HEK293T (cell line): ENCODE measurements at places on chromosomes 2 and 18.
A peak's percentile ranks its signal among the peaks of the same experiment; 100 is the strongest.

- DNase-seq, result no peak
Observed at GRCh38 chr2:123434546-123435395, 590.3 kb upstream of the CNTNAP5 start.

DNA sequence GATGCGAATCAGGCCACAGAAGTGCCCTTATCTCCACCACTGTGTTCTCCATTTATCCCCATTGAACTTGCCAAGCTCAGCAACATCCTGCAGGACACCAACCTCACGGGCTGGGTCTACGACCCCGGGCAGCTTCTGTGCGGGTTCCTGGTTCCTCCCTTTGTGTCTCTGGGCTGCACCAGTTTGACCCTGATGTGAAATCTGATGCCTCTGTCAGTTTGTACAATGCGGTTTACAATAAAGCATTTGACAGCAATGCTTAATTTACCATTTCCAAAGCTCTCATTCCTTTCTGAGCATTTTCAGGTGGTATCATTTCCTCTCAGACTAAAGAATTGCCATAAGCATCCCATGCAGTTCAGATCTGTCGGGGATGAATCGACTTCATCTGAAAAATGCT, 3.3 kb upstream of the TMEM18 start:
- no peak for DNase-seq

DNA sequence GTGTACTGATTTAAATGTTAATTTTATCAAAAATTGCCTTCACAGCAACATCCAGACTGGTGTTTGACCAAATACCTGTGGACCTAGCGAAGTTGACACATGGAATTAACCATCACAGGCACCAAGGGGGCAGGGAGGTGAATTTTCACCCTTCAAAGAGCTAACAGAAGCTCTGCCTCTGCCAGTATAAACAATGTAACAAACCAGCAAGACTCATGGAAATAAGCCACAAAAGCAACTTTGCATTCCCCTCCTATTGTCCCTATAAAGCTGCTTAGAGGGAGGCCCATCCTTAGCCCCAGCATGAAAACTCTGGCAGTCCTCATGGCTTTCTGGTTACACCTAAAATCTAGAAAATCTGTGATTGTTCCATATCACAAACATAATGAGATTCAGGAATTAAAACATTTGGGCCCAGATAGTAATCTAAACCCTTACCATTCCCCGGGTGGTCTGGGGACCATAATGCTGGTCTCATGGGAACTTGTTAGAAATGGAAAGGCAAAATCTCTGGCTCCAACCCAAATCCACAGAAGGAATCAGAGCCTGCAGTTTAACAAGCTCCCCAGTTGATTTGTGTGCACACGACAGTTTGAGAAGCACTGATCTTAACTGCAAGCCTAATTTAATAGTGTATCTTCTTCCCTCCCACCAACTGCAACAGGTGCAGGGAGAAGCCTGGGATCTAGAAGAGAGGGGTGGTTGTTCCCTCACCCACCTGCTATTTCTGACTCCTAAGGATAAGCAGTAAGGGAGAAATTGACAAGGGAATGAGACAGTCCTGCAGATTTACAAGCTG, 23.1 kb downstream of the SERPINB11 start:
- DNase-seq, result no peak

DNA sequence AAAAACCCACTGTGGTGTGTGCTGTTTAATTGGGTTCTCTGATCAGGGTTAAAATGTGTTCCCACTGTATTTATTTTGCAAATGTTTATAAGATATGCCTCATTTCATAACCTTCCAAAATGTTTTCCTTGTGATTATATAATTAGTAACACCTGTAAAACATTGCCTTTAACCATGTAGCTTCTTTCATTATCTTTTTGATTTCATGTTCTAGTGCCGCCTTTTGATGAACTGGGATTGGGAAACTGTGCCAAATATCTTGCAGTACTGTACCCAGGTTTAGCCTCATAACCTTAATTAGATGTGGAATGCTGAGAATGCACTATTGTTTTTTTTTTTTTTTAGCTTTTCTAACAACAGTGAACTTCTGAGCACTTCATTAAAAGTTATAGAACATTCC, 96.9 kb downstream of the TANC1 start:
- DNase-seq, result no peak

DNA sequence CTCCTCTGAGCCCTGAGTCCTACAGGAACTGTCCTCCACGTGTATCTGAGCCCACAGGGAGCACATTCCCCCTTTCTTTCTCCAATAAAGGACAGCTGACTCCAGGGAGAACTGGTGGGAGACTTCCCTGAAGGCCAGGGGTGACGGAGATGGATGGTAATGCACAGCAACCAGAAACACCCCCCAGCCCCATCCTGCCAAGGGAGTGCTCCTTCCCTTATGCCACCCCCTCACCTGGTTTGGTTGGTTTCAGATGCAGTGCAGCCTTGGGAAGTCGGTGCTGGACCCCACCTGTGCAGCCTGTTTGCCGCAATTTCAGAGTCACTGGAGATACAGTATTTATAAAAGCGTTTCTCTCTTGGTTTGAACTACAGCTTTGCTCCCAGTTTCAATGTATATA, 24.0 kb downstream of the GPR55 start:
- no peak for DNase-seq

DNA sequence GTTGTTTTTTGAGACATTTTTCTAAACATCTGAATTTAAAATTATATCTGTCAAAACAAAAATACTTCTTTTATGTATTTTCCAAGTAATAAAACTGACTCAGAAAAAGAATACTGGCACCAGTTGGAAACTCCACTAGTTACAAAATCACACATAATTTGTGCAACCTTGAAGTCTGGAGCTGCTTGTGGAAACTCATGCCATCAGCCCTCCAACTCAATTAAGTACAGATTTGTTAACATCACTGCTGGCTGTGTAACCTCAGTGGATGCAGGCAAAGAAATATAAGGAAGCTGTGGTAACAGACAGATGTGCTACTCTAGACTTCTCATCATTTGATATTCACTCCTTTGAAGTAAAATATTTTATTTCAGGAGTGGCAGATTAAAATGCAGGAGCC, 30.0 kb upstream of the RAPH1 start:
- DNase-seq, result no peak

DNA sequence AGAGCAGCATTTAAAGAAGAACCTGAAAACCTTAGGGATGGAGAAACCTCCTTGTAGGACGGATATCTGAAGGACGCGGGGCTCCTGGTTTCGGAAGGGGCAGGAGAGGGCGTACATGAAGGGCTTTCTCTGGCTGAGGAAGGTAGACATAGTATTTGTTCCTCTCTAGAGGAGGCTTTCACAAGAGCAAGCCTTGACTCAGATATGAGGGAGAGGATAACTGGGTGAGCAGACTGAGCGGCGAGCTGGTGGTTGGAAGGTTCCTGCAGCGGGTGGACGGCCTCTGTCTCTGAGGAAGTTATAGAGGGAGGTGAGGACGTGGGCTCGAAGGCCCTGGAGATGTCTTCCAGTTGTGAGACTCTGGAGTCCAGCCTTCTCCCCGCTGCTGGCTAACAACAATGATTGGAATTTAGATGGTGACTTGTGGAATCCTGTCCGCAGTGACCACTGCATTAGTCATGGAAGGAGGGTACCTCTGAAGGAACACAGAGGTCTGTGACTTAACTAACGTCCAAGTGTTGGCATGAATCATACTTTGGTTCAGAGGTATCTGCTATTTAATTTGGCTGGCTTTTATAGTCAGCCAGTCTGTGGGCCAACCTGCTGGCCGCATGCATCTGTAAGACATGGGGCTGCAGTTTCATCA, 80.9 kb downstream of the ASAP2 start:
- no peak for DNase-seq

DNA sequence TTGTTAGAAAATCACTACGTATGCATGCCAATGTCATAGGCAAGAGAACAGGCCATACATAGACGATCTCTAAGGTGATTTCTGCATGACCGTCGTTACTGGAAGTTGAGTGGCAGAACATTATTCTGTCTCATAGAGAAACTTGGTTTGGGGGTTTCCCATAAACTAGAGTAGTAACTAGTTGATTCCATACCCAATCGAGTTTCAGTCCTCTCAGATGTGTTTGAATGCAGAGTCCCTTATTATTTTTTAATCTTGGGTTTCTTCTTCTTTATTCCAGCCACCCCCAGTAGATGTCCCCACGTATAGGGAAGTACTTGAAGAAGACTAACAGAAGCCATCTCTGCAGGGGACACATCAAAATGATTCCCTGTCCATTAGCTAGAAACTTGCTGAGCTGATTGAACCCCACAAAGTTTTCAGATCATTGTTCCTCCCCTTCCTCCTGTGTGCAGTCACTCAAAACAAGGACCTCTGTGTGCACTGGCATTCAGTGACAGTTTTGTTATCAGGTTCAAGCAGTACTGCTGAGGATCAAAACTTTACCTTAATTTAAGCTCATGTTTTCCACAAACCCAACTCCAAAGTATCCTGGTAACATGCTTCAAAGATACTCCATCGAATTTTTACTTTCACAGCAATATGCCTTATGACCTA, 68.4 kb upstream of the CDCA7 start:
- no peak for DNase-seq

DNA sequence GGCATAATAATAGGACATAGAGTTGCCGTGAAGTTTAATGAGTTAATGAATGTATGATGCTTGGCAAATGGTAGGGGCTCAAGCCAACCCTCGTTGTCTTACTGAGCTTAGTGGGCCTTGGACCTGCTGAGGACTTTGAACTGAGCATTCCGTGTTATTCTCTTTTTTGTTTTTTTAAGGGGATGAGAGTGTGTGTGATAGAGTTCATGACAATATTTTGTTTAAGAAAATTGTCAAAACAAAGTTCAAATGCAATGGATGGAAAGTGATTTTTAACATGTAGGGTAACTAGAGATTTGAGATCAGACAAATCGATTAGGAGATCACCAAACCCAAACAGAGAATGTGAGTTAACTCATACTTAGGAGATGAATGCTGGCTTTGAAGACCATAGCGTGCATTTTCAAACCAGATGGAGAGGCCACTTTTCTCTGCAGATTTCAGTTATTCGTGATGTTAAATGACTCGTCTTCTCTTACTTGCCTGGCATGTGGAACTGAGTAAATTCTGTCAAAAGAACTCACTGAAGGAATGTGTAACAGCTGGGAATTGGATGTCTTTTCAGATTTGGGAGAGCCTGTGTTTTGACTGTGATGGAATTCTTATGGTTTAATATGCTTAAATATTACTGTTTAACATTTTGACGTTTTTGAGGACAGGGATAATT, 88.7 kb downstream of the NEDD4L start:
- no peak for DNase-seq

GRCh38 chr18:63216516-63217311, 102.9 kb downstream of the BCL2 start:
- DNase-seq, result no peak

- DNase-seq, result peak; percentile 74
Observed at GRCh38 chr2:158753641-158754611, 41.2 kb upstream of the DAPL1 start.

- no peak for DNase-seq
Observed at GRCh38 chr18:35157181-35157580, 83.7 kb upstream of the ZNF397 start.

DNA sequence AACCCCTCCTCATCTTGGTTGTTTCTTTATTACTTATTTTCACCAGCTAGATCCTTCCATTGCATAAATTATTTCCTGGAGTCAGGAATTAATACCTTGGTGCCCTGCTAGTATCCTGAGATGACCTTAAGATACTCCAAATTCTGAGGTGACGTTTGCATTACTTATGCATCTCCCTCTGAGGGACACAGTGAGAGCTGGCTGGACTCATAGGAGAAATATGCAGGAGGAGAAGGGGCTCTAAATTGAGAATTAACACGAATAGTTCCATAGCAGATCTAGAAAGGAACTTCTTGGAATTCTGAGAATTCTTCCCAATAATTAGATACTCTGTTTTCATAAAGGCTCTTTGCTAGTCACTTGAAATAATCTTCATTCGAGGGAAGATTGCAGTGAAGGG, 310.6 kb upstream of the ZEB2 start:
- DNase-seq, result no peak

DNA sequence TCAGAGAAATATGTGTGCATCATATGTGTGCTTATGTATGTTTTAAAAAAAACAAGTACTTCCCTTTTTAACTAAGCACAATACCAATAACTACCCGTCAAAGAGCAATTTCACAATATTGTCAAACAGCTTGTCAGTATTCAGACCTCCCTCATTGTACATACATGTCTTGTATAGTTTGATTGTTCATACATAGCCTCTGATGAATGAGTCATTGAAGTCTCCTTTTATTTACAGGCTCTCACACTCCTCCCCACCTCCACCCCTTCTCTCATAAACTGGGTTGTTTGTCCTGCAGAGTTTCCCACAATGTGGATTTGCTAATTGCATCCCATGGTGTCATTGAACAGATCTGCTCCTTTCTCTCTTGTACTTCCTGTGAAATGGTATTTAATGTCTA, 132.8 kb upstream of the L3MBTL4 start:
- no peak for DNase-seq

DNA sequence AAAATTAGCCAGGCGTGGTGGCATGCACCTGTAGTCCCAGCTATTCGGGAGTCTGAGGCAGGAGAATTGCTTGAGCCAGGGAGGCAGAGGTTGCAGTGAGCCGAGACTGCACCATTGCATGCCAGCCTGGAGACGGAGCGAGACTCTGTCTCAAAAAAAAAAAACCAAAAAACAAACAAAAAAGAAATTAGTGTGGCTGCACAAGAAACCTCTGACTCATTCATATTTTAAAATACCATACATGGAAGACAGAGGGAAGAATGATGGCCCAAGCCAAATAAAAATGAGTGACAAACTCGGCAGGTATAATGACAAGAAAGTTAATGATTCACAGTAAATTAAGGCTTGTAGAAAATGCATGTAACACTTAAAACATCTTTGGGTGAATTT, 875.8 kb downstream of the EPHA4 start:
- no peak for DNase-seq

DNA sequence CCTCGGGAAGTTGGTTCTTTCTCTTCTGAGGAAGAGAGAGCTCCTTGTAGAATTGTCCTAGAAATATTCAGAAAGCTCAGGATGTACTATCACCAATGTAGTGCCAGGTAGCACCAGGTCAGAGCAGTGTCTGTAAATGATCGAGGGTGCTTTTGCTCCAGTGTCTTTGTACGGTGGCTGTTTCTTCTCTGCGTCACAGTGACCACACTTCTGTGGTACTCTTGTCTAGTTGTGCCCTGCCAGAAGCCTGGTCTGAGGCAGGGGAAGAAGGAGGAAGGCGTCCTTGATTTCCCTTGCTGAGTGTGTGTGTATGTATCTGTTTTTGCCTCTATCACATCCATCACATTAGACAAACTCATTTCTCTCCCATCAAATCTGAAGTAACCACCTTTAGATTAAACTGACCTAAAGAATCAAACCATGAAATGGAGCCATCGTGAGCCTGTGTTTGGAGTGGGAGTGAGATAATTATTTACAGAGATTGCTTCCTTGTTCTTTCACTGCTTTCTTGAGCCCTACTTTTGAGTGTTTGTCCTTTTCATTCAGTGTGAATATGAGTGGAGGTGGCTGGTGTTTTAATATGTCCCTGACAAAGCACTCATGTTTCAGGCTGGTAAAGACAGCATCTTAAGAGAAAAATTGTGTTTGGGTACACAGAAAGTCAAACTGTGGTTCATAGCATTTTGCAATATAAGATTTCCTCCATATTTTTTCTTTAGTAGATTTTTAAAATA, 97.2 kb downstream of the ACOXL start:
- DNase-seq, result no peak

- DNase-seq, result no peak
Observed at GRCh38 chr2:219404954-219405353, 13.2 kb upstream of the DES start.

- no peak for DNase-seq
Observed at GRCh38 chr2:70362661-70363060, 60.8 kb upstream of the FAM136A start.
